ENCODE measurements at places on chromosomes 3 and 15. TPM values are rescaled to one million over a fixed set of nuclear protein-coding genes. Genes with fewer than 3 reads are reported as not detected.

ECE2 gene
- not detected for total RNA-seq

VWA5B2 gene
- total RNA-seq, result not detected

LSAMP gene
- total RNA-seq, result 1.2 TPM

STRIT1 gene
- 11.7 TPM for total RNA-seq

TUSC7 gene
- not detected for total RNA-seq

COX17 gene
- total RNA-seq, result 165 TPM

GRCh38 chr3:88150371-88150770 is 612 bp downstream of the C3orf38 start:
- DNase-seq, result no peak

DNA sequence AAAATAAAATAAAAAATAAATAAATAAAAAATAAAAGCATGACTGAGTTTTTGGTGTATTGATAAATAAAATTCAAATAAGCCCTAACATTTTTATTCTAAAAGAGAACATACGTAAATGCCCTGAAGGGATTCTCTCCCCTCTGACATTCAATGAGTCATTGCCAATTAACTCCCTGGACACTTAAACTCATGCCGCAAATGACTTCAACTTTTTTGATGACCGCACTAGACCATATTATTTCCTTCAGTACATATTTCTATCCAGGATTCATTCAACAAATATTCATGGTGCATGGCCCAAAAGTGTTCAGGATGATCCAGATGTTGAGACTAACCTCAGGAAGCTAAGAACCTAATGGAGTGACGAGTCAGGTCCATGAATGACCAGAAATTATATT is 195.9 kb upstream of the LRRN1 start:
- no peak for DNase-seq

GRCh38 chr3:30453360-30454039 is 152.9 kb upstream of the TGFBR2 start:
- no peak for DNase-seq

DNA sequence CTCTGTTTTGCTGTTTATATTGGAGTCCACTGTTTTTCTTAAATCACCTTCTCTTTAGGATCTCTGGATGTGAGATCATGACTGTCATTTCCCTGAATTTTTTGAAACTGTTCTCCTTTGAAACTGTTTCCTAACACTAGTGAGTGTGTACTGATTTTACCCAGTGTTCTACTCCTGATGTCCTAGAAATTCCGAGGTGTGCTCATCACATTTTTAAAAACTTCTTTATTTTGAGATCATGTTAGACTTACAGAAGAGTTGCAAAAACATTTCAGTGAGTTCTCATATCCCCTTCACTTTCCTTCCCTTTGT is 292.6 kb downstream of the NFKBIZ start:
- no peak for DNase-seq

GRCh38 chr15:61130950-61131942 is 97.9 kb downstream of the RORA start:
- DNase-seq, result no peak

- peak; percentile 16 for DNase-seq
These were observed 2.5 kb upstream of the IFRD2 start for GRCh38 chr3:50294492-50295403.

- DNase-seq, result no peak
These were observed 517.4 kb upstream of the GOLIM4 start for GRCh38 chr3:168613151-168613550.

DNA sequence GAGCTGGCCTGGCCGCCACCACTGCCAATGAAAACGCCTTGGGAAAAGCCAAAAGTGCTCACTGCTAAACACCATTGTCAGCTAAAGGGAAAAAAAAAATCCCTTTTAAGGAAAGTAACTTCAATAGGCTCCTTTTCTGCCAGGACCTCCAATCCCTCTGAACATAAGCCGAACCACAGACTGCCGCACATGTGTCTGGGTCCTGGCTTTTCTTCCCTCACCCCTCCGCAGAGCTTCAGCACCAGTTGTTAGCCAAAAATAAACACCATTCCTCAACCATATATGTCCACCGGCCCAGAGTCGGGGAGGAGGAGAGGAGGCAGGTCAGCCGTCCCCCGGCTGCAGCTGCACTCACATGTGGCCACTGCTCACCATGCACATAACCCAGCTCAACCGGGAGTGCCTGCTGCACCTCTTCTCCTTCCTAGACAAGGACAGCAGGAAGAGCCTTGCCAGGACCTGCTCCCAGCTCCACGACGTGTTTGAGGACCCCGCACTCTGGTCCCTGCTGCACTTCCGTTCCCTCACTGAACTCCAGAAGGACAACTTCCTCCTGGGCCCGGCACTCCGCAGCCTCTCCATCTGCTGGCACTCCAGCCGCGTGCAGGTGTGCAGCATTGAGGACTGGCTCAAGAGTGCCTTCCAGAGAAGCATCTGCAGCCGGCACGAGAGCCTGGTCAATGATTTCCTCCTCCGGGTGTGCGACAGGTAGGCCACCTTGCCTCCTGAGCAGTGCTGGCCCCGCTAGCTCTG is at the start of gene FBXL22:
Gene FBXL22 (plus strand): TSS at position 350 of the 753 bp plus-strand sequence. CDS start 6 bp downstream, at position 356.
- DNase-seq, result peak; percentile 52

GRCh38 chr15:63040509-63040908 is 2.0 kb upstream of the TPM1 start:
- DNase-seq, result no peak

DNA sequence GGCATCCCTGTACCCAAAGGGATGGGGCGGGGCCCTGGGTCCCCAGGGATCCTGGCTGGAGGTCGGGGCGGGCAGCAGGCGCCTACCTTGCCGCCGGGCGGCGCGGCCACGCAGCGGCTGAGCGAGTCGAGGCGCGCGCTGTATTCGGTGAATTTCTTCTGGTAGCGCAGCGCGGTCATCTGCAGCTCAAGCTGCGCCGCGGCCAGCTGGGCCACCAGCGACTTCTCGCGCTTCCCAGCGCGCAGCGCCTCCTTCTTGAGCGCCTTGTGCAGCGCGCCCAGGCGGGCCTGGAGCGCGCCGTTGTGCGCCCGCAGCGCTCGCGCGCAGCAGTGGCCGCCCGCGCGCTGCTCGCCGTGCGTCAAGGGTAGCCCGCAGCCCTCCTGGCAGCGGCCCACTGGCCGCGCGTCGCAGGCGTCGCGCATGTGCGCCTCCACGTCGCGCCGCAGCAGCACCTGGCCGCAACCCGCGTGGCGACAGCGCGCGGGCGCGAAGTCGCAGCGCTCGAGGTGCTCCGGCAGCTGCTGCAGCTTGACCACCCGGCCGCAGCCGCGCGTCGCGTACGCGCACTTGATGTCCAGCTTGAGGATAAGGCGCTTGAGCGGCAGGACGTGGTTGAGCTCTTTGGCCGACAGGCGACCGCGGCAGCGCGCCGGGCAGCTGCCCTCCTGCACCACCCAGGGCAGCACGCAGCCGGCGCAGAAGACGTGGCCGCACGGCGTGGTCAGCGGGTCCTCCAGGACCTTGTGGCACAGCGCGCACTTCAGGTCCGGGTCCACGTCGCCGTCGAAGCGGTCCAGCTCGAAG is 522 bp downstream of the PDZRN3 start:
- DNase-seq, result peak; percentile 52

DNA sequence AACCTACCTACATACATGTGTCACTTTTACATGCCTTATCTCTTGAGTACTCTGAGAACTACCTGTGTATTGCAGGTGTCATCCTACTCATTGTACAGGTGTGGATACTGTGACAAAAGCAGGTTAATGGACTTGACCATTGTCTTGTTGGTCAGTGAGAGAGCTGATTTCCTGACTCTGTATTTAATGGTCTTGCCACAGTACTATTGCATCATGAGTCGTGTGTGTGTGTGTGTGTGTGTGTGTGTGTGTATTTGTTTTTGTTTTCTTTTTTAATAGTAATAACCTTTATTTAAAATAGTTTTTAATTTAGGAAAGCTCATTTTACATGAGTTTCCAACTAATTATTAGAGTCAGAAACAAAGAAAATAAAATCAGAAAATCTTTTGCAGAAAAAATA is 7.7 kb downstream of the SELENOT start:
- no peak for DNase-seq

- no peak for DNase-seq
These were observed 638.0 kb downstream of the OTOL1 start for GRCh38 chr3:162134571-162134970.

DNA sequence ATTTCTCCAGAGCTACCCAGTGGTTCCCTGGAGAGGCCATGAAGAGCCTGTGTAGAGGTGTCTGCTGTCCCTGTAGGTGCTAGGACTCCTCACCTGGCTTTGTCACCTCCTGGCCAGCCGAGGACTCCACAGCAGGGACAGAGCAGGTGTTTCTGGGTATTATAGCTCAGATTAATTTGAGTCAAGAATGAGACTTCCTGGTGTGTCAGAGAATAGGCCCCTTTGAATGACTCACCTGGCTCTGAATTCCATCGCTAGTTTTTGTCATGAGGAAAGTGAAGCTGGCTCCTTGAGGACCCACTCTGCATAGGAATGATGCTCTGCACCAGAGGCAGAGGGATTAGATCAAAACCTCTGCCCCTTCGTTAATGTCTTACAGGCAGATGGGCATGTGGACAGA is 167.5 kb upstream of the TOPAZ1 start:
- no peak for DNase-seq

DNA sequence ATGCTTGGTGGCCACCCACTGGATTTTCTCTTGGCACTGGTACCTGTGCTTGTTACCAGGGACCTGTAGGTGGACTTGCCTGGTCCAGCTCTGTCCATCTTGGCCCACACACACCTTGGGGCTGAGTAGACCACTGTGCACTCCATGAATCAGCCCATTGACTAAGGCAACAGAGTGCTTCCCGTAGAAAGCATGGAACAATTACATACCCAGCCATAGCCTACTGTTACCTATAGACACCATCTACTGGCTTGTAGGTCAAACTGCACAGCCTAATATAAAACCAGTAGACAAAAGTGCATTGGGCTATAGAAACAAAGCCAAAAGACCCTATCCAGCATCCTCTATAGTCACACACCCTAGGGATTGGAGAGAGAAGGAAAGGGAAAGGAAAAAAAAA is 378.9 kb downstream of the OTOL1 start:
- no peak for DNase-seq

GRCh38 chr15:75420698-75421097 is 30.8 kb downstream of the SIN3A start:
- no peak for DNase-seq

DNA sequence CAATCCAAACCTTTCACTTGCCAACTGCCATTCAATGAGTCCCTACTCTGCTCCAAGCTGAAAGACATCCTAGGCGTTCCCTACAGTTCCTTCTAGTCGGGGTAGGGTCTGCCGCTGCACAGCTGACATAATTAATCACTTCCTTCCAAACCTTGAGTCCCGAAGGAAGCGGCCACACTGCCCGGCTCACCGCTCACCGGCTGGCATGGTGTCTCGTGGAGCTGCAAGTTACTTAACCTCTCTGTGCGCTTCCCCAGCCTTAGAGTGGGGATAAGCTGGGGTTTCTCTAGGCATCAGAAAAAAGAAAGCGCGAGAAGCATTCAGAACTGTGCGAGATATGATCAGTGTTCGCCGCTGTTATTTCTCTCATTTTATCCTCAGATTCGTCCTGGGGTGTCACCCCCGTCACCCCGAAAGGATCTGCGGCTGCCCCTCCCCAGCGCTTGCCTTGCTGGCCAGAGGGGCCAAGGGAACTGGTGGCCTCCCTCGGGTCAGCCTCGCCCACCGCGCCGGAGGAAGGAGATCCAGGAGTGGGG is 748 bp downstream of the MRPS25 start:
- DNase-seq, result no peak

GRCh38 chr3:177753451-177754155 is 556.3 kb upstream of the TBL1XR1 start:
- peak; percentile 74 for DNase-seq

GRCh38 chr15:60195611-60196010 is 191.5 kb downstream of the FOXB1 start:
- no peak for DNase-seq

GRCh38 chr3:63351159-63352007 is 73.3 kb downstream of the SYNPR start:
- DNase-seq, result no peak

GRCh38 chr3:66665021-66665695 is 164.3 kb upstream of the LRIG1 start:
- DNase-seq, result no peak

DNA sequence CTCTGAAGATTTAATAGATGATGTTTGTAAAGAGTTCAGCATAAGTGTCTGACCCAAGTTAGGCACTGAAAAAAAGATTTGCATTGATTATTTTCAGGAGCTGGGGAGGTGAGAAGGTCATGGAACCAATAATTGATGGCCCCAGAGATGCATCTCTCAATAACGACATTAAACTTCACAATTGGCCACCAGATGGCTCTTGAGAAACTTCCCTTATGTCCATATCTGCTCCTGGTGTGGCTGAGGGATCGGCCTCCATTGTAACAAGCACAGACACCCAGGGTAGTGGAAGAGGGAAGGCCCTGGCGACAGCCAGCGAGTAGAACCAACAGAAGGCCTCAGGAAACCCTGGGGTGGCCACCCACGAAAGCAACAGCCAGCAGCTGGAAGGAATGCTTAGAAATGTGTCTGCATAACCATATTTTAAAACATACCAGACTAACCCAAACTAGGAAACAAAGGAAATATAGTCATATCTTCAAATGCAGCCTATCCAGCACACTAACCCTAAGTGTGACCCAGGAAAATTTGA is 536.7 kb downstream of the SOX2 start:
- no peak for DNase-seq

DNA sequence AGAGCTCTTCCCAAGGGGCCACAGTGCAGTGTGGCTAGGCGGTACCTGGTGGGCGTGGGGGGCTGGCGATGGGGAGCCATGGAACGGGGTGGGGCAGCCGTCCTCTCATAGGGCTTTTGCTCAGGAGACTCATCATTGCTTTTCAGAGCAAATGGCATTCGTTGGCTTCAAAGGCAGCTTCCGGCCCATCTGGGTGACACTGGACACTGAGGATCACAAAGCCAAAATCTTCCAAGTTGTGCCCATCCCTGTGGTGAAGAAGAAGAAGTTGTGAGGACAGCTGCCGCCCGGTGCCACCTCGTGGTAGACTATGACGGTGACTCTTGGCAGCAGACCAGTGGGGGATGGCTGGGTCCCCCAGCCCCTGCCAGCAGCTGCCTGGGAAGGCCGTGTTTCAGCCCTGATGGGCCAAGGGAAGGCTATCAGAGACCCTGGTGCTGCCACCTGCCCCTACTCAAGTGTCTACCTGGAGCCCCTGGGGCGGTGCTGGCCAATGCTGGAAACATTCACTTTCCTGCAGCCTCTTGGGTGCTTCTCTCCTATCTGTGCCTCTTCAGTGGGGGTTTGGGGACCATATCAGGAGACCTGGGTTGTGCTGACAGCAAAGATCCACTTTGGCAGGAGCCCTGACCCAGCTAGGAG is 40.8 kb downstream of the MESD start:
- DNase-seq, result no peak

DNA sequence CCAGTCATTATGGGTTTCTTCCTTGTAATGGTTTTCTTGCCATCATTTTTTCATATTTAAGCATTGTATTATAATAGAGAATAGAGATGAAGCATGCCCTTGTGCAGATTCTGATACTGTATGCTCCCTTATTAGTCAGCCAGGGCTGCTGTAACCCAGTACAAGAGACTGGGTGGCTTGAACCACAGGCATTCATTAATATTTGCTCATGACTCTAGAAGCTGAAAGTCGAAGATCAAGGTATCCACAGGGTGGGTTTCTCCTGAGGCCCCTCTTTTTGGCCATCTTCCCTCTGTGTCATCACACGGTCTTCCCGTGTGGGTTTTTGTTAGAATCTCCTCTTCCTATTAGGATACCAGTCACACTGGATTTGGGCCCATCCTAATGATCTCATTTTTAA is 74.5 kb downstream of the FOXP1 start:
- DNase-seq, result no peak

Measured in left ventricle myocardium inferior (tissue), 1 donor.